ENCODE measurements at places on chromosomes 11 and 22.

DNA sequence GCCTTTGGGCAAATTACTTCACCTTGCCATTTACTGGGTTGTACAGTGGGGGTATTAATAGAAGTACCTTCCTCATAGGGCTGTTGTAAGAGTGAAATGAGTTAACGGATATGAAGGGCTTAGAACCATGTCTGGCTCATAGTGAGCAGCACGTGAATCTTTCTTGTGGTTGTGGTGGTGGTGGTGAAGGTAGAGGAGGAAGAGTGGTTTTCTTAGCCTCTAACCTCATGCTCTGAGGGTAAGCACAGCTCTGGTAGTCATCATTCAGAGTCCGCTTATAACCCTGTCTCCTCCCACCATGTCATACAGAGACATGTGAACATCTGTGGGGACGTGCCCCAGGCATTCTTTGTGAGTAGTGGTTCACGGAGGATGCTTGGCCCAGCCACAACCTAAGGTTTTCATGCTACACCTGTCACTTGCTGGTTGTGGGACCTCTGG, 43.6 kb downstream of the TEAD1 start:
- no peak for DNase-seq

- DNase-seq = no peak
These were observed 133.2 kb downstream of the DSCAML1 start for GRCh38 chr11:117663821-117664220.

DNA sequence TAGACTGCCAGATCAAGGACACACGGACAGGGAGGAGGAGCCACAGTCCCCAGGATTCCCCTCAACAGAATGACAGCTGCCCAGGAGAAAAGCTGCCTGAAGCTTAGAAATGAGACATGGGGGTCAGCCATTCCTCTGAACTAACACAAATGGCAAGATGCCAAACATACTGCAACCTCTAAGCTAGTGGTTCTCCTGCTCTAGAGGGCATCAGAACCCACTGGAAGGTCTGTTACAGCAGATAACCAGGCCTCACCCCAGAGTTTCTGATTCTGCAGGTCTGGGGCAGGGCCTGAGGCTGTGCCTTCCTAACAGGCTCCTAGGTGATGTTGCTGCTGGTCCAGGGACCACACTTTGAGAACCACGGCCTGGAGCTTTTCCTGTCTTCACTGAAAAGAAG, 28.6 kb upstream of the BID start:
- no peak for DNase-seq

- no peak for DNase-seq
These were observed 14.9 kb downstream of the DCPS start for GRCh38 chr11:126318574-126319373.

DNA sequence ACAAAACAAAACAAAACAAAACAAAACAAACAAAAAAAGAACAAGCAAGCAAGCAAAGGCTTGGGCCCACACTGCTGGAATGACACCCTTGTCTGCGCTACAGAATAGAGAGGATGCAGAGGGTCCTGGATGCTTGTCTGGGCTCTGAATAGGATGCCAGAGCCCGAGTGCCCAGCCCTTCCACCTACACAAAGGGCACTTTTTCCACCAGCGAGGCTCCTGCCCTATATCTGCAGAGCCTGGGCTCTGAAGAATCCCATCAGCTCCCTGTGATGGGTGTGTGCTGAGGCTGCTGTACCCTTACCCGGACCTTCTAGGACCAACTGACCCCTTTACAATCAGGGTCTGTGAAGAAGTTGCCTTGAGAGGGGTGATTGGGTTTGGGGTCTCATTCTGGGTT, 221.2 kb downstream of the DSCAML1 start:
- no peak for DNase-seq

DNA sequence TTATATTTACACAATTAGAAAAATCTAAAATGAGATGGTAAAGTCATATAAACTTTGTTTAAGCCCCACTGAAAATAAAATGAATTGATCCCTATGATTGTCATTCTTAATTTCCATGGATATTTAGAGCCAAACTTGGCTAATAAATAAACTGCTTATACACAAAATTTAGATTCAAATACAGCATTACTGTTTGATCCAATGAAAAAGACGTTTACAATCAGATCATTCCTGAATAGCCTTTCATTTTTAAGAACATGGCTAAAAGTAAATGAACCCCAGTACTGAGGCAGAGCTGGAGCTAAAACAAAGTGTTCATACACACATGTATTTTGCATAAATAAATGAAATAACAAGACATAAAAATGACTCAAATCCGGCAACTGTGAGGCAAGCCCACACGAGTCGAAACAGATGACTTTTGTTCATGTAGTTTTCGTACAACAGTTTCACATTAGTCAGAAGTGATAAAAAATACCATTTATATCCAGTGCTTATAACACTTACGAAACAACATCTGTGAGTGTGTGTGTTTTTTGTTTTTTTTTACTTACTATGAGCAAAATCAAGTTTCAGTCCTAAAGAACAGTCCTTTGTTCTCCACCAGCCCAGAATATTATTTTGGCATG, 386.5 kb downstream of the SOX6 start:
- DNase-seq = no peak

GRCh38 chr11:6022956-6023355, 7.6 kb downstream of the OR56A1 start:
- DNase-seq = no peak

GRCh38 chr11:117842131-117842941, 17.8 kb upstream of the FXYD2 start:
- DNase-seq = no peak

- no peak for DNase-seq
These were observed 407.9 kb downstream of the MIAT start for GRCh38 chr22:27065279-27065678.
